ENCODE measurements at places on chromosomes 11 and 22.

DNA sequence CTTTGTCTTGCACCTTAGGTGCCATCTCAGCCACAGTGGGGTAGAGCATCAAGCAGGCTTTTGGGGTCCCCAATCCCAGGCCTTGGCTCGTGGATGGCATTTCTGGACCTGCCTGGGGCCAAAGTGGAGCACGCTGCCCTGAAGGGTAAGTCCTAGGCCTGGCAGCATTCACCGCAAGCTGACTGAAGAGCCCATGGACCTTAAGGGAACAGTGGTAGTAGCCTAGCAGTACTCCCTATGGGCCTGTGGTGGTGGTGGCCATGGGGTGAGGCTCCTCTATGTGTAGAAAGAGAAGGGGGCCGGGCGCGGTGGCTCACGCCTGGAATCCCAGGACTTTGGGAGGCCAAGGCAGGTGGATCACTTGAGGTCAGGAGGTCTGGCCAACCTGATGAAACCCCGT, 36.9 kb downstream of the PIWIL3 start:
- DNase-seq = no peak

GRCh38 chr11:116478669-116479668, 293.8 kb downstream of the BUD13 start:
- DNase-seq = no peak

DNA sequence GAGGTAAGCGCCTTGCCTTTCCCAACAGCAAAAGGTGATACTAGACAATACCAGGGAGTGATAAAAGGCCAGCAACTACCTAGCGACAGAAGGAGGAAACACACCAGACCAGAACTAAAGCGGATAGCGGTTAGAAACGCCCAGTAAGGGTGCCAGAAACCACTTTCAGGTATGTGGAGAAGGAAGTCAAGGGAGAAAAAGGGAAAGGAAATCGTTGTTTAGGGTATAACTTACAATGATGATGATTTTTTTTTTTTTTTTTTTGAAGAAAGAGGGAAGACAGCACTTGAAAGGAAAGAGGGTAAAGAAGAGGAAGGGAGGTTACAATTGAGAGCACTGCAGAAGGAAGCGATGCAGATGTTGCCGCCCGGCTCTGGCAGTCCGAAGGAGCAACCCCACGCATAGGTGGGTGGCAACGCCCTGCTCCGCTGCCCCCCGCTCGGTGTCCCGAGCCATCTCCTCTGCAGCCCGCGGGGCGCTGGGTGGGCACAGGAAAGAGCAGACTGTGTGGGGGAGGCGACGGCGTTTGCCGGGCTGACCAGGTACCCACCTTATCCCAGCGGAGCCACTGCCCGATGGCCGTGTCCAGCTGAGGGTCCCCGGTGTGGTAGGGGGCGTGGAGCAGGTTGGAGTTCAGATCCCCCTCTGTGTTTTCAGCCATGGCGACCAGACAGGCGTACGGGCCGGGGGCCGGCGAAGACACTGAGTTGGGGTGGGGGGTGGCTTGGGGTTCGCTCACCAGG, 561 bp downstream of the PGM2L1 start:
- no peak for DNase-seq

- no peak for DNase-seq
Observed at GRCh38 chr11:77096591-77097019, 6.0 kb upstream of the OMP start.

DNA sequence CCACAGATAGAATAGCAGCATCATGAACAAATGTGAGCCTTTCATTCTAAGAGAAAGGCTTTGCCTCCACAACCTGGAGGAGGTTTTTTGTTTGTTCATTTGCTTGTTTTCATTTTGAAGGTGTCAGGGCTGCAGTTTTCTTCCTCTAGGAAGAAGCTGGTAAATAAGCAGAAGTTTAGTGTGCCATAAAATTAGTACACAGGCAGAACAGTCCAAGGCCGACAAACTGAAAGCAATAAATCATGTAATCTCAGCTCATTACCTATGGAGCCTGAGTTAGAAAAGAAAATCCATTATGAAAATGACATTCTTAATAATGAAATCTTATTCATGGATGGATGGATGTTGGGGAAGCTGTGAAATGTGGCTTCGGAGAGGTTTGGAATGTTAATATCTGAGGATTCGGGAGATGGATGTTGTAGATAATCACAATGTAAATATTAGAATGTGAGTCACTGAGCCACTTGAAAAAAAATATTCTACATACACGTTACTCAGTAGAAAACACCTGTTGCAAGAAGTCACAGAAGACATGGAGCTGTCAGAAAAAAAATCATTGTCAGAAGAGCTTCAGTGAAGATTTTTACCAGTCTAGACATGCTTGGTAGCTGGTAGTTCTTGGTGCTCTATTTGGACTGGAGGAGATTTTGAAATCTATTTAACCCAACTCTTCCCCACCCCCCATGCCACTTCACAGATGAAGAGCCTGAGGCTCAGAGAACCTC, 15.0 kb upstream of the ZDHHC13 start:
- no peak for DNase-seq

GRCh38 chr11:73551677-73552076, 46.2 kb downstream of the FAM168A start:
- DNase-seq = no peak

- no peak for DNase-seq
Observed at GRCh38 chr11:937841-938261, 12.2 kb downstream of the AP2A2 start.

DNA sequence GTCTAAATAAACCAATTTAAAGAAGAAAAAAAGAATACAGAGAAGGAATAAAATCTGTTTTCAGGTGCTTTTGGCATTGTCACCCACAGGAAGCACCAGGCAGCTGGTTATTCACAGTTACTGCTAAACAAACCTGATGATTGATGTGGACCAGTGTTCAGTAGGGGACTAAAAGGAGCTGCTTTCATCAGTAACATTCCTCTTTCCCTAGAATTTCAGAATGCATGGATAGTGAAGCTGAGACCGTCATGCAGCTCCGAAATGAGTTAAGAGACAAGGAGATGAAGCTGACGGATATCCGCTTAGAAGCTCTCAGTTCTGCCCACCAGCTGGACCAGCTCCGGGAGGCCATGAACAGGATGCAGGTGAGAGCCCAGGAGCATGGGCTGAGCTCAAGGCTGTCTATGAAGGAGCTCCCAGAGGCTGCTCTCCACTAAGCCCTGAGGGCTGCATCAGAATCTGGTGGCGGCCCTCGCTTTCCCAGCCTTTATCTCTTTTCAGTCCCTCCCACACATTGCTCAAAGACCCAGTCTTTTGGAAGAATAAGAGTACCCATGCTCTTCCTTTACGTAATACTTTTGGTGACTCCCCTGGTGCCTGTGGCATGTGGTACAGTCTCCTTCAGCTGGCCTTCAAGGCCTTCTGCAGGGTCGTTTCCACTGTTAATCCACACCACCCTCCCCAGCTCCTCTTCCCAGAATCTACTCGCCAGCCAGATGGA, 69.5 kb downstream of the DBX1 start:
- DNase-seq = no peak
